ENCODE measurements at places on chromosomes 11 and 22.

DNA sequence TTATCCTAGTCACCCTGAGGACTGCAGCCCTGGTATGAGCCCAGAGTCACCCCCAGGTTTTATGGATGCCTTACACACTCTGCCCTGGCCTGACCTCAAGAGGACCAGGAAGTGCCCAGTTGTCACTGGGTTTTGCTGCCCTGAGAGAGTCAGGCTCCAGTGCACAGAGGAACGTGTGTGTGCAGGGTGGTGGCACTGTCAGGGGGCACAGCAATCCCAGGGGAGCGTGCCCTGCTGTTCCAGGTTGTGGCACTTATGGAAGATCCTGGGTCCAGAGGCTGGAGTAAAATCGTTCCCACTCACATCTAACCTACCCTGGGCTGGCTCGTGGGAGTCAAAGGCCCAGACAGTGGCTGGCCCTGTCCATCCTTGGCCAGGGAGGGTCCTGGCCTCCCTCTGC is 7.6 kb downstream of the APOBEC3A start:
- no peak for DNase-seq

DNA sequence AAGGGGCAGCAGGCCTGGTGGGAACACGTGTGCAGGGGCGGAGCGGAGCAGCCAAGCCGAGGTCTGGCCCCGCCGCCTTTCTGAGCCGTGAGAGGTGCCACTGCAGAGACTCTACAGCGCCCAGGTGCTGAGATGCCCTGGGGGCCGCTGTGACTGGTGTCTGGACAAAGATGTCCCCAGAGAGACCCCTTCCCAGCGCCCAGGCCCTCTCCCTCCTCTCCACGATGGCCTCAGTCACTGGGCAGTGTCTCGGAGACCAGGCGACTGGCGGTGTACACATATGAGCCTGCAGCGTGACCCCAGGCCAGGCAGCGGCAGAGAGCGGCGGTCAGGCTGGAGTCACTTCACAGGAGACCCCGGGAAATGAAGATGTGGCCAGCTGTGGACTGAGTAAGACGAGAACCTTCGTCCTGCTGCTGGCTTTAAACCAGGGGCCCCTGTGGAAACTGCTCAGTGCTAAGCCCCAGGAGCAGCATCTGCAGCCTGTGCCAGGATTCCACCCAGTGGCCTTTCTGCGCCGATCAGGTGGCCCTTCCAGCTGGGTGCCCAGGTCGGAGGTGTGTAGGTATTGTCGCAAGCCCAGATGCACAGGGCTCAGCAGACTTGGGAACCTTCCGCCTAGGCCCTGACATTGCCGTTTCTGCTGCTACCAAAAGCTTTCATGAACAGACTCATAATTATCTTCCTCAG is 34.7 kb downstream of the MOB2 start:
- no peak for DNase-seq

- DNase-seq: no peak
These were observed 44.9 kb downstream of the IGLL5 start for GRCh38 chr22:22932512-22932941.

GRCh38 chr11:123427405-123427804 is 2.7 kb upstream of the GRAMD1B start:
- no peak for DNase-seq

DNA sequence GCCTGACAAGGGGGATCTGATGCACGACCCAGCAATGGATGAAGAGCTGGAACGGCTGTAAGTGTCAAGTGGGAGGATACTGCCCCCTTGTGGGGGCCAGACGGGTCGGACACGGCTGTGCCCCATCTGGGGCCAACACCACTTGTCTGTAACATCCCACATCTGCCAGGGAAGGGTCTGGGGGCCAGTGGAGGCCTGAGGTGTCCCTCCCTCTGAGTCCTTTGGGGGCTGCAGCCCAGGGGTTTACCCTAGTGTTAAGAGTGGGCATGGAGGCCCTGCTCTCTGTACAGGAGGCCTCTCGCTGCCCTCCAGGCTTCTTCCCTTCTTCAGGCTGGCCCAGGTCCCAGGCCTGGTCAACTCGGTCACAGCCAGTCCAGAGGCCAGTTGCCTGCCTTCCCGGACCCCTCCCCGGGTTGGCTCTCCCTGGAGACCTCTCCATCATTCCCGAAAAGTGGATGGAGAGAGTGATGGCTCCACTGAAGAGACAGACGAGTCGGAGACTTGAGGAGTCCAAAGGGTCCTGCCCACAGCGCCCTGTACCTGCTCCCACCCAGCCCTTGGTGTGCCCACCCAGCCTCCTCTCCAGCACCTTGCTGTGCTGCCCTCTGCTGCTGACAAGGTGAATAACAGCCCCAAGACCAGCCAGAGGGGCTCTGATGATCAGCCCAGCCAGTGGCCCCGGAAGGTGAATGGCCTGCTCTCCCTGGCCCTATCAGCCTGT is 15.4 kb downstream of the ARFGAP2 start:
- peak; percentile 81 for DNase-seq

DNA sequence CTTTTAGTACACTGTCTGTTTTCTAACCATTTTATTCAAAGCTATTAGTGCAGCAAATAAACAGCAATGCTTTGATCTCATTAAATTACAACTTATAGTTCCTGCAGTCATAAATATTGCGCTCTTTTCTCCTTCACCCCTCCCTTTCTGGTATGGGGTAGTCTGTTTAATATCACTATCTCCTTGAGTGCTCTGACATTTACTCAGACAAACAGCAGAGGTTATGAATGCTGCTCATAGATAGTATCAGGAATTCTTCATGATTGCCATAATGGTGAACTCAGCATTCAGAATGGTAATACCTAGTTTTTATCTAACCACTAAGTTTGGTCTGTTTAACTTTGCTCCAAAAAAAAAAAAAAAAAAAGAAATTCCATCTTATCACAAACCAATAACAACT is 87.4 kb downstream of the EIF3M start:
- DNase-seq: no peak

- no peak for DNase-seq
These were observed 188.2 kb upstream of the TBCEL start for GRCh38 chr11:120835601-120836228.

DNA sequence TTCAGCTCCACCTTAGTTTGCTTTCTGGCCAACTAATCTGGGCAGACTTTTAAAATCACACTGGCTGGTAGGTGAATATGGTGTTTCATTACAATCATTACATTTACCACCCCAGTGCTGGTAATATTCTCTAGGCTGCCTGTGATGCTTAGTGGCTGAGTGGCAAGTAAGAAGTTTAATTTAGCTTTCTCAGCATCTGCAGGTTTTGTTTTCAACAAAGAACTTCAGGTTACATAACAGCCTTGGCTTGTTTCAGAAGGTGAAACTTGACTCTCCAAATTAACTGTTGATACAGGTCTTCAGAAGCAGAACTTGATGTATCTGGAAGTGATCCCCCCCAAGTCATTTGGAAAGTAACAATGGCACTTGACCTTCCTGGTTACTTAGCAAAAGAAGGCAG is 423.3 kb upstream of the CCDC90B start:
- DNase-seq: no peak
